ENCODE measurements at places on chromosomes 4 and X.

DNA sequence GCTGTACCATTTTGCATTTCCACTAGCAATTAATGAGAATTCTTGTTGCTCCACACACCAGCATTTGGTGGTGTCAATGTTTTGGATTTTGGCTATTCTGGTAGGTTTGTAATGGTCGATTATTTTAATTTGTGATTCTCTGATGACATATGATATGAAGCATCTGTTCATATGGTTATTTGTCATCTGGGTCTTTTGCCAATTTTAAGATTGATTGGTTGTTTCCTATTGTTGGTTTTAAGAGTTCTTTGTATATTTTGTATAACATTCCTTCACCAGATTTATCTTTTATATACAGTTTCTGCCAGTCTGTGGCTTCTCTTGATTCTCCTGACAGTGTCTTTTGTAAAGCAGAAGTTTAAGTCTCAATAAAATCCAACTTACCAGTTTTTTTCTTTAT is 18.5 kb upstream of the BDH2 start:
- no peak for DNase-seq
- H3K4me1 ChIP-seq: no peaks in the 10 kb centered on the region
- H3K4me3 ChIP-seq: no peak overlapping the region
- no peaks in the 10 kb centered on the region for H3K36me3 ChIP-seq

DNA sequence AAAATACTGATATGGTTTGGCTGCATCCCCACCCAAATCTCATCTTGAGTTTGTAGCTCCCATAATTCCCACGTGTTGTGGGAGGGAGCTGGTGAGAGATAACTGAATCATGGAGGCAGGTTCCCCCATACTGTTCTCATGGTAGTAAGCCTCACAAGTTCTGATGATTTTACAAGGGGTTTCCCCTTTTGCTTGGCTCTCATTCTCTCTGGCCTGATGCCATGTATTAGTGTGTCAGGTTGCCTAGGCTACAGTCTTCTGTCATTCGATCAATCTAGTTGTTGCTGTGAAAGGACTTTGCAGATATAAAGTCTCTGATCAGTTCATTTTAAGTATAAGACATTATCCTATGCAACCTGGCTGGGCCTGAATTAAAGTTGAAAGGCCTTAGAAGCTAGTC is 209.3 kb upstream of the MAOA start:
- H3K4me1 ChIP-seq: no peaks in the 10 kb centered on the region
- no peak for DNase-seq
- no peaks in the 10 kb centered on the region for H3K27me3 ChIP-seq
- no peak overlapping the region for H3K27ac ChIP-seq
- H3K4me3 ChIP-seq: no peak overlapping the region

GRCh38 chr4:15894921-15895916 is 43.3 kb downstream of the FGFBP1 start:
- H3K4me3 ChIP-seq: no peak overlapping the region
- DNase-seq: no peak
- H3K27me3 ChIP-seq: no peaks in the 10 kb centered on the region

GRCh38 chr4:116925900-116926457 is 159.4 kb downstream of the TRAM1L1 start:
- H3K27ac ChIP-seq: no peak overlapping the region
- H3K4me3 ChIP-seq: no peak overlapping the region
- H3K4me1 ChIP-seq: no peaks in the 10 kb centered on the region
- peak; percentile 23 for DNase-seq
- H3K27me3 ChIP-seq: no peaks in the 10 kb centered on the region

GRCh38 chr4:120977435-120977997 is 55.0 kb upstream of the PRDM5 start:
- no peaks in the 10 kb centered on the region for H3K4me1 ChIP-seq
- H3K27me3 ChIP-seq: no peaks in the 10 kb centered on the region
- no peaks in the 10 kb centered on the region for H3K36me3 ChIP-seq

DNA sequence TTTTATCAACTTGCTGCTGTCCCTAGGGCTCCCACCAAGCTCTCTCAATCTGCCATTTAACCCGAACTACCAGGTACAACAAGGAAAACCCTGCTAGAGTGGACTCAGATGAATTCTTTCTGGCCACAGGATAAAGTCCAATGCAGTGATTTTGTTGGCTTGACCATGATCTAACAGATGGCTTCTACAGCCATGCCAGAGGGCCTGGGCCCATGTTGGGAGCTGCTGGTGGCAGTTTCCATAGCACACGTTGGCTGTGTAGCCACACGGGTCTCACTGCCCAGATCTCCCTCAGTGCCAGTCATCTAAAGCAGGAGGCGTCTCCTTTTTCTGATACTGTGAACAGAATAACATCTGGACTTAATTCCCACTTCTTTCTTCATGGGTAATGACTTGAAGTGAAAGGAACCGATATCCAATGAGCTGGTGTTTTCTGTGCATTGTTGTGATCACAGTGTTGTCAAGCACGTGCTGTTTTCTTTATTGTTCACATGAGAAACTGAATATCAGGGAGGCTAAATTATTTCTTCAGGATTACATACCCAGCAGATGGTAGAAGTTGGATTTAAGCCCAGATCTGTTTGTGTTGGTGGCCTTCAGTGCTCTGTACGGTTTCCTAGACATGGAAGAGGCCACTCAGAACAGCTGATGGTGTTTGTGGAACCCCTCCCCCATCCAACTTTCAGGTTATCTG is 85.2 kb upstream of the CLCN4 start:
- no peaks in the 10 kb centered on the region for H3K4me1 ChIP-seq
- H3K27ac ChIP-seq: no peak overlapping the region
- no peaks in the 10 kb centered on the region for H3K36me3 ChIP-seq
- no peak overlapping the region for H3K4me3 ChIP-seq

GRCh38 chr4:139889264-139889663 is 223.6 kb downstream of the MGST2 start:
- H3K4me1 ChIP-seq: peaks cover 19% of the 10 kb centered on the region
- no peaks in the 10 kb centered on the region for H3K36me3 ChIP-seq
- no peak overlapping the region for H3K4me3 ChIP-seq
- no peak overlapping the region for H3K27ac ChIP-seq

GRCh38 chr4:112502871-112503270 is 13.1 kb downstream of the NEUROG2 start:
- peaks cover 2% of the 10 kb centered on the region for H3K4me1 ChIP-seq
- no peak for DNase-seq
- H3K36me3 ChIP-seq: no peaks in the 10 kb centered on the region

GRCh38 chr4:42361456-42361855 is 35.8 kb upstream of the SHISA3 start:
- DNase-seq: no peak
- H3K4me3 ChIP-seq: no peak overlapping the region
- H3K4me1 ChIP-seq: no peaks in the 10 kb centered on the region
- H3K36me3 ChIP-seq: no peaks in the 10 kb centered on the region

GRCh38 chr4:113455061-113455460 is 306.5 kb downstream of the CAMK2D start:
- H3K4me1 ChIP-seq: peaks cover 9% of the 10 kb centered on the region
- H3K27me3 ChIP-seq: no peaks in the 10 kb centered on the region
- H3K27ac ChIP-seq: no peak overlapping the region
- no peak for DNase-seq
- no peaks in the 10 kb centered on the region for H3K36me3 ChIP-seq
- no peak overlapping the region for H3K4me3 ChIP-seq

GRCh38 chrX:150364347-150365050 is 1.4 kb downstream of the MAMLD1 start:
- H3K27me3 ChIP-seq: no peaks in the 10 kb centered on the region
- no peaks in the 10 kb centered on the region for H3K4me1 ChIP-seq
- H3K36me3 ChIP-seq: no peaks in the 10 kb centered on the region
- DNase-seq: no peak
- peak overlapping the region; percentile 88 for H3K27ac ChIP-seq

Data from testis (tissue), 5 donors.